ENCODE measurements at places on chromosomes 11 and 22.
A peak's percentile ranks its signal among the peaks of the same experiment; 100 is the strongest.

GRCh38 chr11:78228467-78228866 lies 39.7 kb downstream of the USP35 start:
- no peak for DNase-seq

DNA sequence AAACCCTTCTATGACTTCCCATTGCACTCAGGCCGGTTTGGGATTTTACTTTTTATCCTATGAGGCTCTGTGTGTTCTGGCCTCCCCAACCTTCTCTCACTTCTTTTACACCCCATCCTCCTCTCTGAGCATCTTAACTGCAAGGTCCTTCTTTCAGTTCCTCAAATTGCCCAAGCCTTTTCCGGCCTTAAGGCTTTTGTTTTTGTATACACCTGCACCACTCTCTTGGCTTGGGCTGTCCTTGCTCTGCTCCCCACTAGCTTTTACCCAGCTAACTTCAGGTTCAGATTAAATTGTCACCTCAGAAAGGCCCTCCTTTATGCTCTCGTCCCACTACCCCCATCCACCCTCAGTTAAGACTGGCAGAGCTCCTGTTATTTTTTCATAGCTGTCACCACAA lies 55.5 kb downstream of the FAM83F start:
- DNase-seq = no peak

- no peak for DNase-seq
These were observed 14.3 kb upstream of the MUC2 start for GRCh38 chr11:1060410-1060809.

GRCh38 chr22:49966041-49966773 lies 5.6 kb downstream of the PIM3 start:
- no peak for DNase-seq

- DNase-seq = no peak
These were observed 13.9 kb downstream of the HSD17B12 start for GRCh38 chr11:43694477-43694876.

DNA sequence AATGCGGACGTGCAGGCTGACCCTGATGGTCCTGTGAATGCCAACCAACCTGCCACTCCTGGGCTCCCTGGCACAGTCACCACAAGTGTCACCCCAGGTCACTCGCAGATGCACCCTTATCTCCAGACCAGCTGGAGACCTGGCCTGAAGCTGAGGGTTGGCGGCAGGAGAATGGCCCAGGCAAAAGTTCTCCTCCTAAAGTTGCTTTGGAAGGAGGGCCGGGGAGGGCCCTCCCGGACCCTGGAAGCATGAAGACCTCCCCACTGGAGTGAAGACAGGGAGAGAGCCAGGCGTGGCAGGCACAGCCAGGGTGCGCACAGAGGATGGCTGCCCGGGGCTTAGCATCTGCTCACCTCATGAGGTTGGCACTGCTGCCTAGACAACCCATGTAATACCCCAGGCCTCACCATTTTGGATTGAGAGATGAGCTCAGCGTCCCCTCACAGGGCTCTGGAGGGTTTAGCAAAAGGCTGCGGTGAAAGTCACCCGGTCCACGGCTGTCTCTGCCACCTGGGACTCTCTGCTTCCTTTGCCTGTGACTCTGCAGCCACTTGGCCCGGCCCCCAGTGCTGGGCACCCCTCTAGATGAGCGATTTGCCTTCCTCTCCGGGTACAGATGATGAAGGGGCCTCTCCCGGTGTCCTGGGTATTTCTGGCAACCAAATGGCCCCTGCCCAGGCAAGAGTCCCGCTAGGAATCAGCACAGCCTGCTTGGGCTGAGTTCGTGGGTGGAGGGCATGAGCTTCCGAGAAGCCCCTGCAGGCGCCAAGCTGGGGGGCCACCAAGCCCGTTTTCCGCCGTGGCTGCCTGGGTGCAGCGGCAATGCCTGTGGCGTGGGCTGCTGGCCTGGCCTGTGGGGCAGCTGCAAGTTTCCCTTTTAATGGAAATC lies 48.3 kb upstream of the SEPTIN5 start:
- DNase-seq = no peak

GRCh38 chr11:22938691-22939090 lies 78.4 kb upstream of the CCDC179 start:
- no peak for DNase-seq

DNA sequence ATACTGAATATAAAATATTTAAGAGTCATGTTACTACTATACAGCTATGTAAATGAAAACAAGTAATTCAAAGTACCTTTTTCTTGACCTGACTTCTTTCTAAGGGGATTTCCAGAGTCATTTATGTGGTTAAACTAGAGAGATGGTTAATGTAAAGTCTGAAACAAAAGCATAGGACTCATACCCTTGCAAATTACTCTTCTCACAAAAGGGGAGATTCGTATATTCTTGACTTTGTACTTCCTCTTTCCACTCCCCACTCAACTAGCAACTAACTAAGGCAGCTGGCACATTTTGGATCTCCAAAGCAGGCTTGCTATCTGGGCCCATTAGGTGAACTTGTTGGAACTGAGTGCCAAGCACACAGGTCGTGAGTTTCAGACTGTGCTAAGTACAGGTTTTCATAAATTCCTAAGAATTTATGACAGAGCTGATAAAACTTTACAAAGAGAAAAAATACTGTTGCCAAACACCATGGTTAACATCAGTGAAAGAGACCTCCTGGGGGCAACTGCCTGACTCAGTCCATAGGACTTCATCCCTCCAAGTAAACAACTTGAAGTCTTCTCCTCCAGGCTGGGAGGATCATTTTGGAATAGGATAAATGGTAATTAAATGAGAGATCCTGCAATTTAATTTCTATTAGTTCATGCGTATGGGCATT lies 77.0 kb upstream of the DDI1 start:
- no peak for DNase-seq

DNA sequence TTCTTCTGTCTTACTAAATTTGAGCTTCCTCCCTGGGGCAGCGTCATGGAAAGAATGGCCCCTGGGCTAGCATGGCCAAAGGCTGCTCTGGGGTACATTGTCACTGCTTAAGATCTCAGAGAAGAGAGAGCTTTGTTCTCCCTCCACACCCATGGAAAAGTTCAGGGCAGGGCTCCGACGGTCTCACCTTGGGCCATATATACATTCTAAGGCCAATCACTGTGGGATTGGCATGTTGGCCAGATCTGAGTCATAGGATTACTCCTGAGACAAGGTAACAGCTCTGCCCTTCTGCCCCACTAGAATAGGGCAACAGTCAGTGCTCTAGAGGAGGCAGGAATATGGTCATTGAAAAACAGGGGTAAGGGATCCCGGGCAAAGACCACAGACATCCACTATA lies 56.2 kb downstream of the BUD13 start:
- DNase-seq = no peak

- no peak for DNase-seq
These were observed 148.8 kb downstream of the BLID start for GRCh38 chr11:121967131-121967704.

GRCh38 chr22:37953062-37953436 lies 352 bp downstream of the C22orf23 start:
- no peak for DNase-seq

GRCh38 chr11:67634366-67635230 lies 4.9 kb upstream of the NUDT8 start:
- DNase-seq = no peak

- peak; percentile 43 for DNase-seq
These were observed 97.1 kb downstream of the CD44 start for GRCh38 chr11:35235936-35236666.

GRCh38 chr22:32211011-32211410 lies 6.1 kb upstream of the RFPL2 start:
- DNase-seq = no peak

GRCh38 chr11:17392872-17393271 lies 4.4 kb upstream of the KCNJ11 start:
- DNase-seq = no peak

DNA sequence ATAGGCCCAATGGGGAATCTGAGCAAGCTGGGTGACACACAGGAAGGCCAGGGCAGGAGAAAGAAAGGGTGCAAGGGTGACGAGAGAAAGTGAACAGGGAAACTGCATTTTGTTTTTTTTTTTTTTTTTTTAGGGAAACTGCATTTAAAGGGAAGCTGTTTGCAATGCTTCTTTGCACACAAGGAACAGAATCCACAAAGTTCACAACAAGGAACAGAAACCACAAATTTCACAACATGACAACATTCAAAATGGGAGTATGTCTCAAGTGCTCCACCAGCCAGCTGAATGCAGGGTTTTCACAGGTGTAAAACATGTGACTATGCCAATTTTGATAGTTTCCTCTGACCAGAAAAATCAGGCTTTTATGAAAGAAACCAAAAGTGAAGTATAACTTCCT lies 6.8 kb upstream of the PLAAT3 start:
- DNase-seq = no peak

DNA sequence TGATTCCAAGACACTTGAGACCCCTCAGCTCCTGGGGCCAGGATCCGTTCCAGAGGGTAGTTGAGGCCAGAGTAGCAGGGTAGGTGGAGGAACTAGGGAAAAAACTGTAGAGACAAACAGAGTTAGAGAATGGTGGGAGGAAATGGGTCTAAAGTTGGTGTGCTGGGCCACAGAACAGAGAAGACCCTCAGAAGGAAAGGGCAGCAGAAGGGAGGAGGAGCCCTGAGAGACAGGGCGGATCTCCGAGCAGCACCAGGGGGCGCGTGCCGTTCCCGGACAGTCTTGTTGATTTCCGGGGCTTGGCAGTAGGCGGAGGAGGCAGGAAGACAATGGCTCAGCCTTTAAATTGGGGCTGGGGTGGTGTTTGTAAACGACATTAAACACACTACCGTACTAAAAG lies 2.4 kb upstream of the CECR2 start:
- no peak for DNase-seq

DNA sequence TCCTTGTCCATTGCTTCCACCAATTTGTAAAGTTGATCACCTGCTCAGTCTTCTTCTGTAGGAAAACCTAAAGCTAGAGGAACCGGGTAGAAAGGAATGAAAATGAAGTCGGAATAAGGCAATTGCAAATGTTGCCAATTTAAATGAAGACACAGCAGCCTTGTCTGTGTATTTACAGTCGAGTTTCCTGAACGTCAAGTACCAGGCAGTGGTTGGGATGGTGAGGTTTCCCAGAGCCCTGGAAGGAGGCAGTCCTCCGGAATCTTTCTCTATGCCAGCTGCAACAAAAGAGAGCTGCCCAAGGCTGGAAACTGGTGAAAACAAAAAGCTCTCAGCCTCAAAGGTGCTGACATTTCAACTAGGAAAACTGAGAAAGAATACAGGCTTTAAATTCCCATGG lies 17.7 kb downstream of the MAJIN start:
- DNase-seq = no peak

GRCh38 chr11:95365348-95365747 lies 134.3 kb upstream of the SESN3 start:
- no peak for DNase-seq

DNA sequence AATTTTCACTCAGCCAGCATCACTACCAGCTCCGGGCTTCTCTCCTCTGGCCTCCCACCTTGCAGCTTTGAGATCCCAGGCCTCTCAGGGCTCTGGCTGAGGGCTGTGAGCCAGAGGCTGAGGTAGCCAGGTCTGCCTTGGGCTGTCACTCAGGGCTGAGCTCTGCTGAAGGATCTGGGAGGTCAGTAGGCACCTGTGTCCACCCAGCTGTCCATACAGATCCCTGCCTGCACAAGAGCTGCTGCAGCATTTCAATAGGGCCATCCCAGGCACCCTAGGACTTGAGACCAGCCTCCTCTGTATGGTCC lies 12.6 kb downstream of the KCNQ1OT1 start:
- no peak for DNase-seq

DNA sequence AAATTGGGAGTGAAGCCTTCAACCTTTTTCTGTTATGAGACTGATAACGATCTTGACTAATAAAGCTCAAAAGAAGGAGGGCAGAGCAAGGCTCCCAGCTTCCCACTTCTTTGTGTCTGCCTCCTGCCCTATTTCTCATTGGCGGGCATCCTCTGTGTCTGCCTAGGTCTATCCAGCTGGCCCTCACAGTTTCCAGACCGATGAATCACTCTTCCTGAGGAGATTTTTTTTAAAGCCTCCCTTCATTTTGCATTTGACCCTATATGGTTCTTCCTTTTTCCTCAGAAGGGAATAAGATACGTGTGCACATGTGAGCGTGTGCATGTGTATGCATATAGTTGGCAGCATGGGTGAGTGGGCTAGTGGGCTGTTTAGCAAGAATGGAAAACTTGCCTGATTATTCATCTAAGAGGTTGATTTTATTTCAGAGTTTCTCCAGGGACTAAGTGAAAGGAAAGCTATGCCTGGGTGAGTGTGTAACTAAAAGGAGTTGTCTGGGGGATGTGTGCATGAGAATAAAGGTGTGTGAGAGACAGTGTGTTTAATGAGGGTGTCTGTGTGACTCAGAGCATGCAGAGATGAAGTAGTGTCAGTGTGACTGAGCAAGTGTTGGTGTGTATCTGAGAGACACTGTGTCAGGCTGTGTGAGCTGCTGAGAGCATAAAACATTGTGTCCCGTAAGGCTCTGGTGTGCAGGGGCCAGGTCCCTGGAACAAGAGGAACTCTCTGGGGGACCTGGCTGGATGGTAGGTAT lies 12.2 kb downstream of the PHLDB1 start:
- DNase-seq = no peak

DNA sequence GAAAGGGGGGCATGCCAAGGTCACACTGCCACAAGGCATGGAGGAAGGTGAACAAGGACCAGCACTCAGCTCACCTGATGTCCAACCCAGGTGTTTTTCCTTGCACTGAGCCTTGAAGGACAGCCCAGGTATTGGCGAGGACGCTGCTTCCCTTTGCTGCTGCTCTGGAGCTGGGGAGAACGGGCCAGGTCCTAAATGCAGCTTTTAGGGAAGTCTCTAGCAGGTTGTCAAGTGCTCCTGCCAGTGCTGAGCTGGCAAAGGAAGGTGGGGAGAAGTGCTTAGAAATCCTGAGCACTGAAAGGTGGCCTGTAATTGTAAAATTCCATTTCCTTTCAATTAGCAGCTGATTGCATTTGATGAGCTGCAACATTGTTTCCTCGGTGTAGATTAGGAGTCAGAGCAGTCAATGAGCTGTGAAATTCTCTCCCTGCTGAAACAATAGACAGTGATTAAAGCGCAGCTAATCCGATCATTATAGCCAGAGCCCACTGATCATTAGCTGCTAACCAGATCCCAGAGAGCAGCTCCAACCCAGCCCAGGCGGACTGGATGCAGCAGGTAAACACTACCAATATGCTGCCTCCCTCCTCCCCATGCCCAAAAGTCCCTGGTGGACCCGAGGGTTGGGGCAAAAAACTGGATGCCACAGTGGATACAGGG lies 507.6 kb downstream of the INSC start:
- DNase-seq = no peak

DNA sequence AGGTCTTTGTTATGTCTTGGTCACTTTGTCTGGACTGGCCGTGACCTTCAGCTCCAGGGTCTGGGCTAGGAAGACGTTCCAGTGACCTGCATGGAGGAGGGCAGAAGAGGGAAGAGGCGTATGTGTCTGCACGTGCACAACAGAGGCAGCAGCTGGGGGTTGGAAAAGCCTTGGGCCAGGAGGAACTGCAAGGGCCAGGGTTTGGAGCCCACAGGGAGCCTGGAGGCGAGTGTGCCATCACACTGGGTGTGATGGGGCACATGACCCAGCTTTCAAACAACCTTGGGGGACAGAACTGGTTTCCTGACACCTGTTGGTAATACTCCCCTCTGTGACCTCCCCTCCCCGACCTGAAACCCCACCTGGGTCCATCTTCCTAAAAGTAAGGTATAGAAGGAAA lies 34.7 kb downstream of the CHRDL2 start:
- no peak for DNase-seq

Data from stimulated activated CD8-positive, alpha-beta memory T cell treated with anti-CD3 and anti-CD28 coated beads, Interleukin-2, amount 100 ng/mL, for 1 hour (primary cell).